ENCODE measurements at places on chromosomes 7 and 10. TPM values are rescaled to one million over a fixed set of nuclear protein-coding genes. Genes with fewer than 3 reads are reported as not detected.

Gene ADAM8
- 7.8 TPM for total RNA-seq

Gene HEPACAM2
- total RNA-seq, result not detected

Gene ATOH7
- under 0.01 TPM for total RNA-seq

Gene PIK3AP1
- not detected for total RNA-seq

Gene POT1
- 36.7 TPM for total RNA-seq

Gene PIP
- total RNA-seq, result not detected

Gene KCNIP2
- 0.86 TPM for total RNA-seq

Gene CDHR1
- 0.43 TPM for total RNA-seq

Data from fibroblast of villous mesenchyme (primary cell).